Esophagus mucosa (tissue), 1 donor: ENCODE measurements at places on chromosomes 16 and 17. TPM values are rescaled to one million over a fixed set of nuclear protein-coding genes. Genes with fewer than 3 reads are reported as not detected.

DNA sequence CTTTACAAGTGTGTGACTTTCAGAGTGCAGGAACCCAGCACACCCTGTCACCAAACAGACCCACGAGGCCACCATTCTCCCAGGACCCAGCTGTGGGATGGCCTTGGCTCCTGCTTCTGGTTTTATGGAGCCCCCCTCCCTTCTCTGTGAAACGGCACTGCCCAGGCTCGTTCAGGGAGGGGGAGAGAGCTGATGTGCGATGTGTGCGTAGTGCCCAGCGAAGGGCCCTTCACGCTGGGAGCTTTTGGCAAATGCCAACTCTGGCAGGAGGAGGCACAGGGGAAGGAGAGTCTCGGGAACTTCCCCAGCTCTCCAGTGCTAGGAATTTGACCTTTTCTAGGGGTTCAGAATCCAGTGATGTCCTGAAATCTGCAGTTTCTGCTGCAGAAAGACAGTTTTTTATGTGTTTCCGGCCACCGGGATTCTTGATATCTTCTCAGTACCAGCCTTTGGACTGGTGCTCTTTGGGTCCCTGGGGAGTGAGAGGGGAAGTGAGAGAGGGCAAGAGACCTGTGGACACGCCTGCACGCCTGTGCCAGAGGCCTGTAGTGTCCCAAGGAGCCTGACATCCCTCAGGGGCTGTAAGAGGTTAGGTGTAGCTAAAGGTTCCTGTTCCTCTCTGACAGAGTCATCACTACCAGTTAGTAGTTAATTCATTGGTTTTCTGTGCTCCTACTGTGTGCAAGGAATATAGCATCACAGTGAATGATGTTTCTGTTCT, 45.1 kb downstream of the CMIP start:
- no peak for ATAC-seq

The CES1 gene
- total RNA-seq, result 2.0 TPM

DNA sequence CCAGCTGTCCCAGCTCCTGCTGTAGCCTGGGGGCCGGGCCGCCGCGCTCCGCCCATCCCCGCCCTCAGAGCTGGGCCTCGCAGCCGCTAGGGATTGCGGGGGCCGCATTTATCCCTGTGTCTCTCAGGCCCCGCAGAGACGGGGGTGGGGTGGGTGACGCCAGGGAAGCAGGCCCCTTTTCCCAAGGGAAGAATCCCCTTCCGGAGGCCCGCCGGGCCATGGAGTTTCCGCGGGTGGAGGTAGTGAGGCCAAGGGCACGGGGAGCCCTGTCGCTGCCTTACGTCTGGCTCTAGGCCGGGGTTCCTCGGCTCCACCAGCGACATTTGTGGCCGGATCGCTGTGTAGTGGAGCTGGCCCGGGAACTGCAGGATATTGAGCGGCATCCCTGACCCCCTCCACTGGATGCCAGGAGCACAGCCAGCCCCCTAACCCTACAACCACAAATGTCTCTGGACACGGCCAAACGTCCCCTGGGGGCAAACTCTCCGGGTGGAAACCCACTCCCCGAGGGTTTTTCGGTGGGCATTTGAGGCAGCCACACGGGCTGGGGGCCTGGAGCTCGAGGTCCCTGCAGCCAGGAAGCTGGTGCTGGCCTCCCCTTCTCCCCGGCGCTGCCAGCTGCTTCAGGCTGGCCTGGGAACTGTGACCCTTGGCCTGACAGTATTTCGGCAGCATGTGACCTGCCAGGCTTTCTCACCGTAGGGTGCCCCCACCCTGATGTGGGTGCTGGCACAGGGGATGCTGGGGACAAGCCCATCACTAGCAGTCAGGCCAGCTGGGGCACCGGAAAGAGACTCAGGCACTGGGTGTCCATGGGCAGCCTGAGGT, 12.0 kb upstream of the CD300A start:
- ATAC-seq, result peak; percentile 23

DNA sequence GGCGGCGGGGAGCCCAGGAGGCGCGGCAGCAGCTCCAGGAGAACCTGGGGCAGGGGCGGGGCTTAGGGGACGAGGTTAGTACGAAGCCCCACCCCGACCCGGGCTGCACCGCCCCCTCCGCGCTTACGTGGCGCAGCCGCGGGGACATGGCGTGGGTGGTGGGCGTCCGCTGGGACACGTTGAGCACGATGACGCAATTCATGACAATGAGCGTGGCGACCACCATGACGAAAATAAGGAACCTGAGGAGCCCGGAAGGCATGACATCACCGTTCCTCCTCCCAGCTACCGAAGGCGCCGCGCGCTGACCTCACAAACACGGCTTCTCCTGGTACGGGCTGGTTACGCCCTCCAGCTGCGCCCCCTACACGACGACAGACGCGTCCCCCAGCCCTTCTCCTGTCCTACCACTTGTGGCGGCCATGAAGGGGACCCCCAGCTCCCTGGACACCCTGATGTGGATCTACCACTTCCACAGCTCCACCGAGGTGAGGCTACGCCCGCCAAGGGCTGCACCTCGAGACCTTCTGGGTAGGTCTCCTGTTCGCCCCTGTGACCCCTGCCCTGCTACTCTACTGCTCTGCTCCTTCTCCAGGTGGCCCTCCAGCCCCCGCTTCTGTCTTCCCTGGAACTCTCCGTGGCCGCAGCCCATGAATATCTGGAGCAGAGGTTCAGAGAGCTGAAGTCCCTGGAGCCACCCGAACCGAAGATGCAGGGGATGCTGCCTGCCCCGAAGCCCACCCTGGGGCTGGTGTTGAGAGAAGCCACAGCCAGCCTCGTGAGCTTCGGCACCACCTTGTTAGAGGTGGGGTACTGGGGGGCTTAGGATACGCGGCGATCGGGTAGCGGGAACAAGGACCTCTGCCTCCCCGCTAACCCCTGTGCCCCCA, at the start of gene C17orf107:
TSS of gene C17orf107 (plus strand) at position 196 of the 890 bp plus-strand sequence. CDS start at position 423, 227 bp downstream.
- ATAC-seq, result peak; percentile 63

DNA sequence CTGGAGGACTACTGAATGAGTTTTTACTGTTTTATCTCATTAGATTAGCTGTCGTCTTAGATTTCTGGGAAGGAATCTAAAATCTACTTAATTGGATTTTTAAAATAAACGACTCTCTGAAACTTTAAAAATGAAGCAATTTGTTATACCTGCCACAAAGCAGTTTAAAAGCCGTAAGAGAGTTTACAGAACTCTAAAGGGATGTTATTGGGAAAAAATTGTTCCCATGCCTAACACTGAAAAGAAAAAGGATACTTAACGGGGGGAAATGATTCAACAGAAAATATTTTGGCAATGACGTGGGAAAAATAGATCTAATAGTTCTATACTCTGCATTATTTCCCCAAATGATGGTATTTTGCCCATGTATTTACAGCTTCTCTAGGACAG, 27.0 kb downstream of the ARHGAP17 start:
- no peak for ATAC-seq
